ENCODE measurements at places on chromosomes 16 and 17. TPM values are rescaled to one million over a fixed set of nuclear protein-coding genes. Genes with fewer than 3 reads are reported as not detected.

Gene SLC52A1
- 0.47 TPM for polyA plus RNA-seq

Gene FOXL1
- 17.8 TPM for polyA plus RNA-seq

Gene ADAP2
- 4.6 TPM for polyA plus RNA-seq

Gene IRX3
- 40.2 TPM for polyA plus RNA-seq

- DNase-seq: no peak
Observed at GRCh38 chr17:45431531-45432404, 902 bp downstream of the ARHGAP27 start.

DNA sequence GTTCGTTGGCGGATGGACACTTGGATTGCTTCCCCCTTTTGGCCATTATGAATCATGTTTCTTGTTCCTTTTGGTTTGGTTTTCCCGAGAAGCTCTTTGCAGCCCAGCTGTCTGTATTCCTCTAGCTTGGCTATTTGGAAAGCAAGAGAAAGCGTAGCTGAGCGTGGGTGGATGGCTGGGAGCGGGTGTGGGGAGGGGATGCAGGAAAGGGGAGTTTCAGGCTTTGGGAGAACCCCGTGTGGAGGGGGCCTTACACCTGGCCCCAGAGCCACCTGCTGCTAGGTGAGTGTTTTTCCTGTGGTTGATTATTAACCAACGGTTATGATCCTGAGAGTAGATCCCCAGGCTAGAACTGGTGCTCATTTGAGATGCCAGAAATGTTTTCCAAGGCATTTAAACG is 103.7 kb downstream of the RAP1GAP2 start:
- peak; percentile 33 for DNase-seq

- DNase-seq: no peak
Observed at GRCh38 chr16:751152-752006, 9.2 kb upstream of the MSLN start.

GRCh38 chr16:81861915-81862314 is 82.8 kb downstream of the PLCG2 start:
- no peak for DNase-seq

GRCh38 chr16:15752717-15753488 is 102.9 kb downstream of the NDE1 start:
- no peak for DNase-seq

DNA sequence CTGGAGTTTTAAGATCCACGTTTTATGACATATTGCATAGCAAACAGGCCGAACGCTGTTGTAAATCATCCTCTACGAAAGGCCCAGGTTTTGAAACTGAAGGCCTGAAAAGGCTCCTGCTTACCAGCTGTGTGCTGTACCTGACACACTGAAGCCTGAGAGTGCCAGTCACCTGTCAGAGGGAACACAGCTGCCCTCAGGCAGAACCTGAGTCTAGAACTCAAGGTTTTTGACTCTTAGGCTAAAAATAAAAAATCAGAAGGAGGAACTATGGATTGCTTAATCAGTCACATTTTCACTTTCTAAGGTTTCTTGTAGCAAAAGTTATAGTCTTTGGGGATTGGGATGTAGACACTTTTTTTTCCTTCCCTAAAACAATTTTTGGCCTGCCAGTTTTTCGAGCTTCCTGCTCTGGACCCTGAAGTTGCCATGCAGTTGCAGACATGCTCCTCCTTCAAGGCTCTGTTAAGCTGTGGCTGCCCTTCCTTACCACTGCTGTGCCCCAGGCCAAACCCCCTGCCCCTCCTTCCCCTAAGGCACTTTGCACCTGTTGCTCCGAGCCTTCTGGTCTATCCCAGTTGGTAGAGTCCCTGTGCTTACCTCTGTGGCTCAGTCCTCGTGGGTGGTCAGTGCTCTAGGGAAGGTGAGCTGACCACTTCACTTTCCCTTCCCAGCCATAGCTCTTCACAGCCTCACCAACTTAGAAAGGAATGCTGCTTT is 56.6 kb downstream of the TENT4B start:
- DNase-seq: no peak

DNA sequence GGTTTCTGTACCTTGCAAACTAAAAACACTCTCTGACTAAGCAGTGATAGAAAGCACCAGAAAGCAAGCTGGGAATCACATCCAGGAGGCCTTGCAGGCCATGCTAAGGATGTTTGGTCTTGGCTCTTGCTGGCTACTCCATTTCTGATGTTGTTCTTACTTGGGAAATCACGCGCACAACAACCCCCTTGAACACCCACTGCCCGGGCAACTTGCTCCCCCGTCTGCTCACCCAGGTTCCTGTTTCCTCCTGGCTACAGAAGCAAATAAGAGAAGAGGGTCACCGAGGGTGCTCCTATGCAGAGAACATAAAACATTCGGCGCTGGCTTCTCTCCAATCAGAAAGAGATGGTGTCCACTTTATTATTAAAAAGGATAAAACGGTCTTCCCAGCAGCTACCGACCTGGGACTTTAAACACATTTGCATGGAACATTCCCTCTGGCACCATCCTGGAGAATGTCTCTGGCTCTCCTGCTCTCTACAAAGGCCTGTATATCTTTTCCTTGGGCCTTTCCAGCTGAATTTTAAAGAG is 271.2 kb upstream of the RPL38 start:
- DNase-seq: no peak

DNA sequence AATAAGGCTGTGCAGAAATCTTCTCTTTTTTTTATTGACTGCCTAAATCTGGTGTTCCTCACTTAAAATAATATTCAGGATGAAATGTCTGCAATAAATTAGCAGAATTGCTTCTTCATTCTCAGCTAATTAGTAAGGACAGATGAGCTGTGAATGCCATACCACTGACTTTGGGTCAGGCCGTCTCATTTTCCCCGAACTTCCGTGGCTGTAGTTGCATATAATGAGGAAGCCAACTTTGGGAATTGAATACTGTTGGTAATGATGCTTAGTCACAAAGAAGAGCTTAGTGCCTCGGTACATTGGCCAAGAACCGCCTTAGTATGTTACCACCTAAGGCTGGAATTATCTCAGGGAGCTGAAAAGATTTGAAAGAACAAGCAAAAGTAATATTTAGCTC is 47.6 kb downstream of the NUP93 start:
- DNase-seq: no peak

DNA sequence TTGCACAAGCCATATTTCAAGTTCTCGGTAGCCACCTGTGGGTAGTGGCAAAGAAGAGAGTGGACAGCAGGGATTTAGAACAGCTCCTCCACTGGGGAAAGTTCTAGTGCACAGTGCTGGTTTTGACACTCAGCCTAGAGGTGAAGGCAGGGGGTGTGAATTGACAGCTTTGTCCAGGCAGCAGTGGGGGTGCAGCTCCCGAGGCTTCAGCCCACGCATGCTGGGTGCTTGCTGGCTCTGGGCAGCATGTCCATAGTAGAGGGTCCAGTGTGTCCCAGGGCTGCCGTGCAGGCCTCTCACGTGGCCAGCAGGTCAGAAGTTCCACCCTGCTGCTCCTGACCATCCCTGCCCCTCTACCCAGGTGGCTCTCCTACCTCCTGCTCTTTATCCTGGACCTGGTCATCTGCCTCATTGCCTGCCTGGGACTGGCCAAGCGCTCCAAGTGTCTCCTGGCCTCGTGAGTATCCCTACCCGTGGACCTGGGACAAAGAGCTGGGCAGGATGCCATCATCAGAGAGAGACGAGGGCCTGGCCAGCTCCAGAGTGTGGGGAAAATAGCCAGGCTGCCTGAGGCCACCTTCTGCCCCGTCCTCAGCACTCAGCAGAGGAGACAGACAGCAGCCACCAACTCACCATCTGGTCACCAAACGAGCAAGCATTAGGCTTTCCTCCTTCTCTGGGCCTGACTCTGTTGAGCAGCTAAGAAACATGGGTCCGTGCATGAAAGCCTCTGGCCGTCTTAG is 29.8 kb downstream of the TTYH2 start:
- DNase-seq: no peak

GRCh38 chr16:85457366-85457765 is 155.8 kb upstream of the GSE1 start:
- DNase-seq: no peak
